Left ventricle myocardium inferior (tissue), 1 donor: ENCODE measurements at places on chromosomes 6 and 20. TPM values are rescaled to one million over a fixed set of nuclear protein-coding genes. Genes with fewer than 3 reads are reported as not detected.

Gene LHFPL5
- not detected for total RNA-seq

Gene PACRG
- total RNA-seq: 10.5 TPM

DNA sequence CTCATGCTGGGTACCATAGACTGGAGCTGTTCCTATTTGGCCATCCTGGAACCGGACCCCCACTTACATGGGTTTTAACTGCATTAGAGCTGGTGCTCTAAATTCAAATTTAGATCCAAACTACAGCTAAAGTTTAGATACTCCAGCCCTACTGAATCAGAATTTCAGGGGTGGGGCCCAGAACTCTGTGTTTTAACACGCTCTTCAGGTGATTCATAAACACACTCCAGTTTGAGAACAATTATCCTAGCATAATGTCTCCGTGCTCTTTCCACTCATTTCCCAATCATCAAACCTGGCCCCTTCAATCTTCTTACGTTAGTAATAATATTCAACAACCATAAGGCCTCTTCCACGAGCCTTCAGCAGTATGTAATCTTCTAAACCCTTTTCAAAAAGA, 15.3 kb downstream of the TRPC4AP start:
- no peak for DNase-seq

DNA sequence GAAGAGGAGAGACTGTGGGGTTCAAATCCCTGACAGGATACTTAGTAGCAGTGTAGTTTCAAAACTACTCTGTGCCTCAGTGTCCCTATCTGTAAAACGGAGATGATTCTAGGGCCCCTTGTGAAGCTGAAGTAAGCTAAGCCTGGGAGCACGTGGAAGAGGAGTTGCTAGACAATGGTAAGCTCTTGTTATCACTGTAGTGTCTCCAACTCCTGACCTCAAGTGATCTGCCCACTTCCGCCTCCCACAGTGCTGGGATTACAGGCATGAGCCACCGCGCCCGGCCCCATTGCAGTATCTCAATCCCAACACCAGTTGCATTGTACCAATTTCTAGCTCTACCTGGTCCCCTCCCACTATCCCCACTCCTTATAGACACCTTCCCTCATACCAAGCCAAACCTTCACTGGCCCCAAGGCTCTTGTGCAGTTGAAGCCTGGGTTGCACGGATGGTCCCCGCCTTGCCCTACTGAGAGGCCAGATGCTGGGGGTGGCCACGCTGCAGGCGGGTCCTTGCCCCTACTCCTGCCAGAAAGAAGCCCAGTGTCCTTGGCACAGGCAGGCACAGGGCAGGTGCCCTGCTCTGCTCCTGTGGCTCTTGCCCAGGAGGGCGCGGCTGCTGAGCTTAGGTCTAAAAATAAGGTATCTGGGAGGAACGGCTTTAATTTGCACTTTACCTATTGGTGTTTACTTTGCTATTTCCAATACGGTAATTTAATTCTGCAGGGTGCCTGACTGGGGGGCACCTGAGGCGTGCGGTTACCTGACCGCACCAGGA, 118.1 kb downstream of the VEGFA start:
- no peak for DNase-seq

- no peak for DNase-seq
These were observed 766.0 kb downstream of the KIF16B start for GRCh38 chr20:15807271-15807670.

GRCh38 chr6:106939848-106940247, 34.7 kb downstream of the CD24 start:
- no peak for DNase-seq

DNA sequence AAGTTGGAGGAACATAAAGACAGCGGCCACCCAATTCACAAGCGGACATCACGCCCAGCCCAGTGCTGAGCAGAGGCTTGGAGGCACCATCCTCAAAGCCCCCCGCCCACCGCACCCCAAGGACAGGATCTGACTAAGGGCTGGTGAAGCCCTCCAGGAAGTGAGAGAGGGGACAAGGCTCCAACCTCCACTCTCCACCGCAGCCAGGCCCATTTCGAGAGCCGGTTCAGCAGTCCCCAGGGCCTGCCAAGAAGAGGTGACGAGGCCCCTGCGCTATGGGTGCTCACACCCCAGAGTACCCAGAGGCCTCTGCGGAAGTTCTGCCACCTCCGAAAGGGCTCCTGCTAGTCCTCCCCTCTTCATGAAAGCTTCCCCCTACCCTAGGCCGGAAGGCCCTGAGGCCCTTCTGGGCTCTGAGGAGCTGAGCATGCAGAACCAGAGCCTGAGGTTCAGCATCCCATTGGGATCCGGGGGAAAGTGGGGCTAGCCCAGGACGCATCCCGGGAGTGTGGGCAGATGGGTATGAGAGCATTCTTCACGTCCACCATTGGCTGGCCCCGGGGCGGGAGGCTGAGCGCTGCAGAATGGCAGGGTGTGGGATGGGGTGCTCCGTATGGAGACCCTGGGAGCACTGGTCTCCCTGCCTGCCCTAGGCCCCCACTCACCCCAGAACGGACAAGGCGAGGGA, 2.5 kb downstream of the GRM4 start:
- no peak for DNase-seq

GRCh38 chr20:58626051-58626450, 25.0 kb upstream of the STX16 start:
- no peak for DNase-seq

DNA sequence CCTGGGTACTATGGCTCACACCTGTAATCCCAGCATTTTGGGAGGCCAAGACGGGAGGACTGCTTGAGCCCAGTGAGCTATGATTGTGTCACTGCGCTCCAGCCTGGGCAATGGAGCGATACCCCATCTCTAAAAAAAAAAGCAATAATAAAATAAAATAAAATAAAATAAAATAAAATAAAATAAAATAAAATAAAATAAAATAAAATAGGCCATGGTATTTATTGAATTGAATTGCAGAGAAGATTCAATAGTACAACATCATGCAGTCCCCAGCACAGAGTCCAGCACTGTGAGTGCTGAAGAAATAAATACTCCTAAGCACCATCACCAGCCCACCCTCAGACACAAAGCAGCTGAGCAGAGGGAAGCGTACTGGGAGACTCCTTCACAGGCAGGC, 144.7 kb downstream of the RALGAPA2 start:
- DNase-seq: no peak
